ENCODE measurements at places on chromosomes 7 and 10.

- peak overlapping the region; percentile 89 for H3K4me3 ChIP-seq
- peak overlapping the region; percentile 27 for H3K27ac ChIP-seq
- no peaks in the 10 kb centered on the region for H3K27me3 ChIP-seq
- DNase-seq = no peak
- H3K36me3 ChIP-seq = peaks cover 3% of the 10 kb centered on the region
These were observed 1.2 kb downstream of the AGAP3 start for GRCh38 chr7:151087245-151088018.

DNA sequence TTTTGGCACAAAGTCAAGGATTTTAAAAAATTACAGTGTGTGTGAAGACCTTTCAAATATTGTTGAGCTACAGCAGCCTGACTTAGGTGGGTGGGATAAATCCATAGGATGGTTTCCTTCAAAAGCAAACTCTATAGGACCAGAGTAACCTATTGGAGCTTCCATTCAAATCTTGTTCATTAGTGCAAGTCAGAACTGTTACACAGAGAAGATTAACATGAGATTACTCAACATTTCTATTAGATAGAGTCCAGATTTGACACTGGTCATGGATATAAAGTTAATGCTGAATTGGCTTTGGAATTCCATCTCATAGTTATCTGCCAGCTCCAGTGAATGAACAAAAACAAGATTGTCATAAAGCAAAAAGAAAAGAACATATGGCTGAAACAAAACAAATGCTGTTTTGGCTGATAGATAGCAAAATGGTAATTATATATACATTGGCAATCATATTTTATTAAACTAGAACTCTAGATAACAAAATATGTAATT lies 129.6 kb upstream of the SEMA3A start:
- no peak for DNase-seq
- H3K4me1 ChIP-seq = no peaks in the 10 kb centered on the region
- H3K36me3 ChIP-seq = no peaks in the 10 kb centered on the region
- no peaks in the 10 kb centered on the region for H3K27me3 ChIP-seq
- H3K27ac ChIP-seq = no peak overlapping the region

DNA sequence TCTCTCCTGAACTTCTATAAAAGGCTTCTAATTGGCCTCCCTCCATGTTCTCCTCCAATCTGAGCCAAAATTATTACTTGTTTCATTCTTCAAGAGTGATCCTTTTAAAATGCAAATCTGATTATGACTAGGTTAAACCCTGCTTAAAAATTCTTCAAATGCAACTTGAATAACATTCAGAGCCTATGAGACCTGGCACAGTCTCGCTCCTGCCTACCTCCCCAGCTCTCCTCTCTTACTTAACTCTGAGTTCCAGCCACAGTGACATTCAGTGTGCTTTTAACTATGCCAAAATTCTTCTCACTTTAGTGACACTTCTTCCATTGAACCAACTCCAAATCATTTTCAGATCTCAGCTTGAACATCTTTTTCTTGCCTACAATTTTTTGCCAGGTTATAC lies 68.8 kb downstream of the TMEM168 start:
- H3K36me3 ChIP-seq = no peaks in the 10 kb centered on the region
- peaks cover 6% of the 10 kb centered on the region for H3K27me3 ChIP-seq
- H3K4me1 ChIP-seq = no peaks in the 10 kb centered on the region

DNA sequence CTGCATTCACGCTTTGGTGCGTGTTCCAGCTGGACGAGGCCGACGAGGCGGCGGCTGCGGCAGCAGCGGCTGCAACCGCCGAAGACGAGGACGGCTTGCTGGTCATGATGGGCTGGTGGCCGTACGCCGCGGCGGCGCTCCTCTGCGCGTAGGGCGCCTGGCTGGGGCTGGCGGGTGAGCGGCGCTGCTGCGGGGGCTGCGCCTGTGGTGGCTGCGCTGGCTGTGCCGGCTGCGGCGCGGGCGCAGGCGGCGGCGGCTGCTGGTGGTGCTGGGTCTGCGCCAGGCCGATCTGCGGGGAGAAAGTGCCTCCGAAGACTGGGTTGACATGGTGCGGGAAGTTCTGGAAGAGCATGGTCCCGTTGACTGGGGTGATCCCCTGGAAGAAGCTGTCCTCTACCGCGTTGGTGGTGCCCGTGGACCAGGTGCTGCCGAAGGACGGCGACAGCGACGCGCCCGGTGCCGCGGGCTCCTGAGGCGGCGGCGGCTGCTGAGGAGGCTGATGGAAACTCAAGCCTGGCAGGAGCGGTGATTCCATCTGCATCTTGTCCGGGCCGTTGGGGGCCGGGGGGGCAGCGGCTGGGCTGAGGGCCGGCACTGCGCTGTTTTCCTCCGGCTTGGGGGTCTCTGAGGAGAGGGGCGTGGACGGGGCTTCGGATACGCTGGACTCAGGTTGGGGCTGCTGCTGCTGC lies 51.1 kb downstream of the CPEB3 start:
- DNase-seq = peak; percentile 13
- H3K27me3 ChIP-seq = no peaks in the 10 kb centered on the region
- peaks cover 36% of the 10 kb centered on the region for H3K4me1 ChIP-seq
- H3K36me3 ChIP-seq = no peaks in the 10 kb centered on the region
- peak overlapping the region; percentile 95 for H3K27ac ChIP-seq
- H3K4me3 ChIP-seq = peak overlapping the region; percentile 98

DNA sequence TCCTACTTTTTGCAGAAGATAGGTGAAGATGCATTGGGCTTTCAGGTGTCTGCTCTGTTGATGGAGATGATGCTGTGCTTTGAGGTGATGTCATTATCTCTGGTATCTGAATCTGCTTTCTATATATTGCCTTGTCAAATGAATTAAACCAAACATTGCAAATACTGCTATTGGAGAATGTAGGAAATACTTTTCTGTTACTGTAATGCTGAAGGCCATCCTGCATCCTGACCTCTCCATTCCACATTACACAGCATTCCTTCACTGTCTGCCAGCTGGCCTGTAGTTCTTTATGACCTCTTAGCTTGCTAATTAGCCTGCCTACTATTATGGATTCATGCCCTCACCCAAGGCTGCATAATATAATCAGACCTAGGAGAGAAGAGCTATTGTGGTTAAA lies 73.2 kb downstream of the VCL start:
- H3K36me3 ChIP-seq = peaks cover 10% of the 10 kb centered on the region
- H3K27me3 ChIP-seq = no peaks in the 10 kb centered on the region
- H3K4me1 ChIP-seq = peaks cover 7% of the 10 kb centered on the region
- no peak for DNase-seq
